MV-4-11 (cell line): ENCODE measurements at places on chromosomes 11 and 22.

DNA sequence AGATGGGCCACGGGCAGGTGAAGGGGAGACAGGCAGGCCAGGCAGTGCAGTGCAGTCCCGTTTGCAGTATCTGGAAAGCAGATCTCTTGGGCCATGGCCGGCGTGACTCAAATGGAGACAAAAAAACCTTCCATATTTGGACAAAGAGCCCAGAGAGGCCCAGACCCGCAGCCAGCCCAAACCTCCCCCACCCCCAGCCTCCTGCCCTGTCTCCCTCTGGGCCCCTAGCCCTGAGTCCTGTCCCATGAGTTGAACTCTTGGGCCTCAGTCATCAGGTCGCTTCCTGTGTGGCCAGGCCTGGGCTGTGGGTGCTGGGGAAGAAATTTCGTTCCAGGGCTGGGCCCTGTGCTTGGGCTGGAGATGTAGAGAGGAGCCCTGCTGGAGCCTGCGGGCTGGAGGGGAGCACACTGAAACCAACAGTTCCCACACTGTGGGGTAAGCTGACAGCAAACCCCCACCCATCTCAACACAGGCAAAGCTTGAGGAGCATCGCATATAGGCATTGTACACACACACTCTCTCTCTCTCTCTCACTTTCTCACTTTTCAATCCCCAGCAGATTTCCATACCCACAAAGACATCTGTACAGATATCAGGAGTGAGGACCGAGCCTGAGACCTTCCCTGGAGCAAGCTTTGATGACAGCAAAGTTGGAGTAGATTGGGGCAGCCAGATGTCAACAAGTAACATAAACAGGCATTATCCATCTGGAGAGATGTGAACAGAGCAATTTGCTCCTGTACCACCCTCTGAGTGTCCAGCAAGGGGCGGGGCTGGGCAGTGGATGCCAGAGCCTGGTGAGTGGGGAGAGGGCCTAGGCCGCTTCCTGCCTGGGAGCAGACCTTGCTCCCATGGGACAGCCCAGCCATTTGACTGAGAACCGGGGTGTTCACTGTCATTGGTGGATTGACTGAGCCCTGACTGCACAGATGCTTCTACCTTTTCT is 17.2 kb downstream of the ARHGEF17 start:
- DNase-seq, result no peak

DNA sequence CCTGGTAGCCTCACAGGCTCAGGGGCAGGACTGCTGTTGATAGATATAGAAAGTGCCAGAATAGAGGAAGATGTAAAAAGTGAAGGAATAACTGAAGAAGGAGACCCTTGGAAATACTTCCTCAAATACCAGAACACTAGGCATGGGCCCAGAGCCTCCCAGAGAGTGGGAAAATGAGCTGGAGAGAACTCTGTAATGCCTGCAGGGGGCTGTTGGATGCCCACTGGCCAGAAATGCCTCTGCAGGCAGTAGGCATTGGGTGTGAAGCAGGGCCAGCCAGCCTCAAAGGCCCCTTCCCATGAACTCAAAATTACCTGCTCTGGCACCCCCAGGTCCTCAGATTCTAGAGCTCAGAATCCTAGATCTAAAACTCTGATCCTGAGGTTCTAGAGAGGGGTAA is 15.1 kb downstream of the P2RY2 start:
- no peak for DNase-seq

DNA sequence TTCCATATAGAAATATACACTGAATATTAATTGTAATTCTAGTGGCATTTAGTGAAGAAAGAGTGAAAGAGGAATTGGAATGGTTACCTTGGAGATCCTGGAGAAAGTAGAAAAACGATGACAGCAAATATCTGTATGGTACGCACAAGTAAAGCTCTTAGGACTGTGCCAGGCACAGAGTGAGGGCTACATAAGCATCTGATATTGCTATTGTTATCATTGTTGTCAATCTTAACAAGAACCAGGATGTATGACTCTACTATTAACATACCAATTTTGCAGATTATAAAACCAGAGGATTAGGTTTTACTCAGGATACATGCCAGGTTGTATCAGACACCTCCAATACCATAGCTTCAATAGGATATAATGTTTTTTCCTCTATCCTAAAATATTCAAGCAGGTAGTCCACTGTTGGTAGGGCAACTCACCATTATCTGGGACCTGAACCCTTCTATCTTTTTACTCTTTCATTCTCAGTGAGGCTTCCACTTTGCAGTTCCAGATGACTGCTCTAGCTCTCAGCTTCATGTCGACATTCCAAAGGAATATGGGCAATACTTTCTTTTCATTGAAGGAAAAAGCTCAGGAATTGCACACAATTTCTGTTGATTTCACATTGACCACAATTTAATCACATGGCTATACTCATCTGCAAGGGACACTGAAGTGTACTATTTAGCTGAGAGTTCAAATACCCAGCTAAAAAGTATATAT is 73.2 kb downstream of the RAB38 start:
- DNase-seq, result no peak

DNA sequence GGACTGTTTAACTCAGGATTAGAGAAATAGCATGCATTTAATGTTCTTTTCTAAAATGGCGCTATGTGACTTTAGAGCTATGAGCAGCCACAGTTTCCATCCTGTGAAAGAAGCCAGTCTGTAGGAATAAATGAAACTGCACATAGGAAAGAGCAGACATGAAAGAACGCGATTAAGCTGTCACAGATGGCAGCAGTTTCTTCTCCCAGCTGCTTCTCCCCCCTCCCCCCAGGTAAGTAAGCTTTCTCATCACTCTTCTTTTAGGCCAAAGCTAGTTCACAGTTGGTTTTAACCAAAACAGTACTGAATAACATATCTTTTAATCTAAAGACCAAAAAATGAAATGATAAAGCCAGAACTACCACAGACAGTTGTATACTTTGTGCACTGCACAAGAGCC is 266.4 kb downstream of the KCNA4 start:
- no peak for DNase-seq

- DNase-seq, result peak; percentile 93
These were observed at the start of gene LMO2 for GRCh38 chr11:33891714-33892327. Gene LMO2 (minus strand): TSS chr11:33892076. CDS start chr11:33869716, 22,360 bp downstream.

GRCh38 chr22:44360668-44361381 is 48.1 kb upstream of the SHISAL1 start:
- DNase-seq, result no peak

- no peak for DNase-seq
These were observed 626.1 kb downstream of the NELL1 start for GRCh38 chr11:21295508-21295907.

DNA sequence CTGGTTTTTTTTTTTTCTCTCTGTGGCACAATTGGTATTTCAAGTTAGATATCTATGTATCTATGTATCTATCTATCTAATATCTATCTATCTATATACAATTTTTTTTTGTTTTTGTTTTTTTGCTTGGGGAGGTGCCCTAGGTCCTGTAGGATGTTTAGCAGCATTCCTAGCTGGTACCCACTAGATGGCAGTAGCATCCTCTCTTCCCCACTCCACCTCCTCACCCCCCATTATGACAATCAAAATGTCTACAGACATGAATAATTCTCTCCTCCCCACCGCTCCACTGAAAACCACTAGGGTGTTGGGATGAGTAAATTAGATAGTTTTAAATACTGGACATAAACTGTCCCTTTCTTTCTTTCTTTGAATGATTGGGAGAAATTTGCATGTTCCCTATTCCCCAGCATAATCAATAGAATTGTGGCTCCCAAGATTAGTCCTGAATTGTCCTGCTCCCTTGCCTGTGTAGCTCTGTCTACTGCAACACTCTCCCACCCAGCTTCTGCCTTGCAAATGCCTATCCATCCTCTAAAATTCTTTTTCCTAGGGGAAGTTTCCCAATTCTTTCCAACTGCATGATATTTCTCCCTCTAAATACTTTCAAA is 1152.4 kb downstream of the LRRC4C start:
- DNase-seq, result peak; percentile 17

- peak; percentile 31 for DNase-seq
These were observed 8.7 kb downstream of the SPTBN2 start for GRCh38 chr11:66720223-66720898.

DNA sequence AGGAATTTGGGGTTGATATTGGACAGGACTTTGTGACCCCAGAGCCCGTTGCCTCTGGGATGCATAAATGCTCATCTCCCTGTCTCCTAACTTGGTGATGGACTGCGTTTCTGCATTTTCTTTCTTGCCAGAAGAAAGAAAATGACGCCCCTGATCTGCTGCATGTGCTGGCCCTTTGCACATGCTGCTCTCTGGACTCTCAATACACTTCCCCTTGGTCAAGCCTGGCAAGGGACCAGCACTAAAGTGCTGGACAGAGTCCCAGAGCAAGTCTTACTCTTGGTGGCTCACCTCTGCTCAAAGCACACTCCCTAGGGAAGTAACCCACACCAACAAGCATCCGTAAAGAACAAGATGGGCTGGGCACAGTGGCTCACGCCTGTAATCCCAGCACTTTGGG is 40.7 kb downstream of the MYH9 start:
- no peak for DNase-seq

DNA sequence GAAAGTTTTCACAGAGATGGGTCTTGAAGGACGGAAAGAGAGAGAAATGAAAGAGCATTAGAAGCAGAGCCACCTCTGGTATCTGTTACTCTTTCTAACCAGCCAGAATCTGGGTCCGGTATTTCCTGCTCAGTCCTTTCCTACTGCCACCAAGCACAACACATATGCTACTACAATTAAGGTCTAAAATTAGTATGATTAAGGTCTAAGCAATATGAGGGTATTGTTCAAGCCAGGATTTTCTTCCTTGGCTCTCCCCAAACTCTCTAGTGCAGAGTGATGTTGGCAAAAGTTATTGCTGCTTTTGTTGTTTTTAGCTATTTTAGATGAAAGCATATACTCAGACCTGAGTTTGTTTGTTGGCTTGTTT is 59.2 kb upstream of the EED start:
- DNase-seq, result no peak

- DNase-seq, result no peak
These were observed 18.4 kb downstream of the CHORDC1 start for GRCh38 chr11:90204407-90204806.

- DNase-seq, result no peak
These were observed 2.8 kb upstream of the JHY start for GRCh38 chr11:122879785-122880184.

DNA sequence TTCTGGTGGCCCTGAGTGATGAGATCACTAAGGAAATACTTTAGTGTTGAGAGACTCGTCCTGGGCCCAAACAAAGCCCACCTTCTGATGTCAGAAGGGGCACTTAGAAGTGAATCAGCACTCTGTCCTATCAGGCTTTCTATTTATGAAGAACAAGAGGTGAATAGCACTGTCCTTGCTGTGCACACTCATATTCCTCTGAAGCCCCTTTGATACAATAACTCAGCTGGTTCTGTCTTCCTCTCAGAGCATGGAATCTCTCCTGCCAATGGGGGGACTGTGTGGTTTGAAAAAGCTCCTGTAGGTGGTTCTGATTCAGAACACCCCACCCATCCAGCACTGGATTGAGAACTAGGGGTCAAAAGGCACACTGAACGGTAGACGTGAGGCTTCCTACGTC is 348.1 kb downstream of the ETS1 start:
- no peak for DNase-seq

DNA sequence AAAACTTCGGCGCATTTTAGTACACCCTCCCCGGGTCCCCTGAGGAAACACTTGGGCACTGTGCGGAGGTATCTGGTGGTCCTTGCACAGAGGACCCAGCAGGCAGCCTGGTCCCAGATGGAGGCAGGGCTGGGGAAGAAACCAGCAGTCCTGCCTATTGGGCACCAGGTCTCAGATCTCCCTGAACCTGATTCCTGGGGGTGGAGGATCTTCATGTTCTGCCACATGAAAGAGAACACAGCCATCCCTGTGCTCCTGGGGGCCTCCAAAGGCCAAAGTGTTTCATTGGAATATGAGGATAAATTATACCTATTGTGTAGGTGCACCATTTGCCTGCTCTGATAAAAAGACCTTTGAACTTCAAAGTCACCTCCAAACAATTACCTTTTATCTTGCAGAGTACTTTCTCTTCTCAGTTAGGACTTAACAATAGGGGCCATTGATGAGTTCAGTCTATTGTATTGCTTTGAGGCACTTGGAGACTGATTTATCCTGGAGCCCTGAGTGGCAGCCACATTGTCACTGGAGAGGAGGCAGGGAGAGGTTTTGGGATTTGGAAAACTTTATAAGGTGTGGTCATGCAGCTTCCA is 1.8 kb downstream of the RCN1 start:
- DNase-seq, result no peak

DNA sequence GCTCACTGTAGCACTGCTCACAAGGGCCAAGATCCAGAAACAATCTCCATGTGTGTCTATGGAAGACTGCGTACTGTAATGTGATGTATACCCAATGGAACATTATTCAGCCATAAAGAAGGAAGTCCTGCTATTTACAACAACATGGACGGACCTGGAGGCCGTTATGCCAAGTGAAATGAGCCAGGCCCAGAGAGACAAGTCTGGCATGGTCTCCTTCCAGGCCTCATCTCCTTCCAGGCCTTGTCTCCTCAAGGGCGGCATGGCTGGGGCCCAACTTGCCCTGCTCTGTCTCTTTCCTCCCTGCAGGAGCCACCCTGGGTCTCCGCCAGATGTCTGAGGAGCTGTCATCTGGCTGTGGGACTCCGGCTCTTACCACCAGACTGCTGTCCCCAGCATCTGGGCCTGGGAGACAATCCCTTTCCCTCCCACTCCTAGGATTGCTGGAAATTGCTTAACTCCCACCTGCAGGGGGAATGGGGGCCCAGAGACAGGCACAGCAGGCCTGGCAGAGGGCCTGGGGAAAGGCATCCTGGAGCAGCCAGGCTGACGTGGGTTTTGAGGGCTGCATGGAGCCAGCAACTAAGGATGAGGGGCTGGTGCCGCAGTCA is 1326.6 kb downstream of the TBC1D22A start:
- DNase-seq, result no peak

- DNase-seq, result no peak
These were observed 24.1 kb downstream of the DGCR2 start for GRCh38 chr22:19098157-19098556.

DNA sequence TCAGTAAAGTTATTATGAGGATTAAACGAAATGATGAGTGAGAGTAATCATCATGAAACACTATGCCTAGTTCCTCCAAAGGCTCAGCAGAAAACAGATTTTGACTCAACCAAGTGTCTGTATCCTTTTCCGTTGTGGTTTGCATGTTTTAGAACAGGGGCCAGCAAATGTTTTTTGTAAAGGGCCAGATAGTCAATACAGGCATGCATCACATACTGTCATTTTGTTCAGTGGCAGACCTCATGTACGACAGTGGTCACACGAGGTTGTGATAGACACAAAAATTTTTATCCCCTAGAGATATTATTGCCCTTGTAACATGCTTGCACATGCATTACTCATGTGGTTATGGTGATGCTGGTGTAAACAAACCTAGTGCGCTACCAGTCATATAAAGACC is 81.9 kb upstream of the SLC25A18 start:
- DNase-seq, result peak; percentile 77

GRCh38 chr11:17157761-17158160 is 50.0 kb downstream of the PIK3C2A start:
- no peak for DNase-seq

- DNase-seq, result no peak
These were observed 1.5 kb upstream of the MMP20 start for GRCh38 chr11:102626676-102627075.

GRCh38 chr11:3855808-3856491 is 486 bp downstream of the STIM1 start:
- DNase-seq, result peak; percentile 20
